CD4-positive, CD25-positive, alpha-beta regulatory T cell (primary cell): ENCODE measurements at places on chromosomes 1 and 21.

DNA sequence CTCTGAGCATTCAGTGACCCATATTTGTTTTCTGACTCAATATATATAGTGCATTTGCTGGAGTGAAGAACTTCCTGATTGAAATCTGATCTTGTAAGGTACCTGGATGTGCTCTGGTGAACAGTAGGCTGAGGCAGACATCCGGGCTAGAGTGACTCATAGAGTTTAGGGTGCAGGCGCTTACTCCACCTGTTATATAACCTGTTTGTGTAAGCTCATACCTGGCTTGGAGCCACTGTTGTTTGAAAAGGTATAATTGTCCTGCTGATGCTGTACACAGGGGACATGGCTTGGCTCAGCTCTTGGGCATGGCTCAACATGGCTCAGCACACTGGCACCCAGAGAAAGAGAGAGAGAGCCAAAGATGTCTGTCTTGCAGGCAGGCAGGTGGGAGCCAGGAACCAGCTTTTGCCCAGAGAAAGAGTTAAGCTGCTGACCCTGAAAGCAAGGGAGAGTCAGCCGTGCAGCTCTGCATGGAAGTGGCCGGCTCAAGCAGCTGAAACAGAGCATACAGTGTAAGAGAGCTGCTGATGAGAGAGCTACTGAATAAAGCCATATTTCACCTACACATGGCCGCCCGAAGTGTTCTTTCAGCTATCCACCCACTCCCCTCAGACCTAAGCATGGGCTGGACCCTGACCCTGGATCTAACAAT lies 43.2 kb downstream of the GJA5 start:
- no peak overlapping the region for H3K27ac ChIP-seq
- H3K4me1 ChIP-seq: peaks cover 13% of the 10 kb centered on the region
- H3K4me3 ChIP-seq: no peak overlapping the region
- peaks cover 15% of the 10 kb centered on the region for H3K27me3 ChIP-seq

GRCh38 chr21:29641635-29642550 lies 297.9 kb downstream of the GRIK1 start:
- no peaks in the 10 kb centered on the region for H3K36me3 ChIP-seq
- no peak overlapping the region for H3K4me3 ChIP-seq
- no peaks in the 10 kb centered on the region for H3K27me3 ChIP-seq
- no peaks in the 10 kb centered on the region for H3K4me1 ChIP-seq
- no peak for DNase-seq

DNA sequence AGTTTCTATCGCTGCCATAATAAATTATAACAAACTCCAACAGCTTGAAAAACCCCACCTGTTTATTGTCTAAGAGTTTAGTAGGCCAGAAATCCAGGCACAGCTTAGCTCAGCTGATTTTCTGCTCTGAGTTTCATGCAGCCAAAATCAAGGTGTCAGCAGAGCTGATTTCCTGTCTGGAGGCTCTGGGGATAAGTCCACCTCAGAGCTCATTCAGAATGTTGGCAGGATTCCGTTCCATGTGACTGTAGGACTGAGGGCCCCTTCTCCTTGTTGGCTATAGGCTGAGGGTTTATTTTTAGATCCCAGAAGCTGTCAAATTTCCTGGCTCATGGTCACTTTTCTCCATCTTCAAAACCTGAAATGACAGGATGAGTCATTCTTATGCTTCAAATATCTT lies 91.6 kb upstream of the CHODL start:
- H3K4me1 ChIP-seq: no peaks in the 10 kb centered on the region
- no peaks in the 10 kb centered on the region for H3K27me3 ChIP-seq
- no peak overlapping the region for H3K27ac ChIP-seq
- no peaks in the 10 kb centered on the region for H3K36me3 ChIP-seq
- DNase-seq: no peak

- H3K27ac ChIP-seq: peak overlapping the region; percentile 55
- peak overlapping the region; percentile 68 for H3K4me3 ChIP-seq
- H3K36me3 ChIP-seq: no peaks in the 10 kb centered on the region
- peak; percentile 24 for DNase-seq
- no peaks in the 10 kb centered on the region for H3K27me3 ChIP-seq
These were observed 47.4 kb upstream of the OSBPL9 start for GRCh38 chr1:51569284-51570062.
